ENCODE measurements at places on chromosomes 1 and 21. TPM values are rescaled to one million over a fixed set of nuclear protein-coding genes. Genes with fewer than 3 reads are reported as not detected.

CCDC30 gene
- total RNA-seq = 10.9 TPM

GRCh38 chr1:32736812-32737791 is 34.5 kb upstream of the SYNC start:
- DNase-seq = no peak

PDE4B gene
- 23.9 TPM for total RNA-seq

DNA sequence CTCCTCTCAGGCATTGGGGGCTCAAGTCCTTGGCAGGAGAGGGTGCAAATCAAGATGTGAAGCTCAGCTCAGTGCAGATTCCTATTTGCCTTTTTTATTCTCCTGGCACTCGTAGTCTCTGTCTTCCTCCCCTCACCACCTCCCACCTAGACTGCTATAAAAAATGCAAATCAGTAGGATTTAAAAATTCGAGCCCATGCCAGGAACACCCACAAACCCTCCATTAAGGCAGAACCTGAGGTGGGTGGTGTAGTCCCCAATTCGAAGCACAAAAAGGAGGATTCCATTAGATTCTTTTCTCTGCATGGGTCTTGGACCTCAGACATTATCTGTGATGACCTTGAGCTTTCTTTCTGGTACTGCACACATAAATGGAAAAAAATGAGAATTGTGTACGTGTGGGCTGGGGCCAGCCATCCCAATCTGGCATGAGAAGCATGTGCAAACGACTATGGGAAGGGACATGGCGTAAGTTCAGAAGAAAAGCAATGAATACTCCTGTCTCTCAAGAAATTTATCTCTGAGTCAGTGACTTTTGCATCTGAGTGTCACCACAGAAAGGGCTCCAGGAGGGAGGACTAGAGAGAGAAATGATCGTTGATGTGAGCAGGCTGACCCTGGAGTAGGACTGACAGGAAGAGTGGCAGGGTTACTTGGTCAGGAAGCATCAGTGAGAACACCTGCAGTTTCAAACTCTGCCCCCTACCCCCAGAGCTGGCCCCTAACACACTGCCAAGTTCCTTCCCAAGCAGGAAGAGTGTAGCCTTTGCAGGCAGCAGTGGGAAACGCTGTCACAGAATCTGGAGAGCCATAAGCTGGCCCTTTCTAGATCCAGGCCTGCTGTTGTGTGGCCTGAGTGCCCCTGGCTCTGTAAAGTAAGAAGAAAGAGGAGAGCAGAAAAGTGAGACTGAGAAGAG is 1.7 kb downstream of the INKA2 start:
- no peak for DNase-seq

GRCh38 chr1:202944438-202944921 is 13.6 kb downstream of the ADIPOR1 start:
- DNase-seq = no peak

GRCh38 chr1:56872597-56872996 is 18.0 kb downstream of the C8A start:
- no peak for DNase-seq

DNA sequence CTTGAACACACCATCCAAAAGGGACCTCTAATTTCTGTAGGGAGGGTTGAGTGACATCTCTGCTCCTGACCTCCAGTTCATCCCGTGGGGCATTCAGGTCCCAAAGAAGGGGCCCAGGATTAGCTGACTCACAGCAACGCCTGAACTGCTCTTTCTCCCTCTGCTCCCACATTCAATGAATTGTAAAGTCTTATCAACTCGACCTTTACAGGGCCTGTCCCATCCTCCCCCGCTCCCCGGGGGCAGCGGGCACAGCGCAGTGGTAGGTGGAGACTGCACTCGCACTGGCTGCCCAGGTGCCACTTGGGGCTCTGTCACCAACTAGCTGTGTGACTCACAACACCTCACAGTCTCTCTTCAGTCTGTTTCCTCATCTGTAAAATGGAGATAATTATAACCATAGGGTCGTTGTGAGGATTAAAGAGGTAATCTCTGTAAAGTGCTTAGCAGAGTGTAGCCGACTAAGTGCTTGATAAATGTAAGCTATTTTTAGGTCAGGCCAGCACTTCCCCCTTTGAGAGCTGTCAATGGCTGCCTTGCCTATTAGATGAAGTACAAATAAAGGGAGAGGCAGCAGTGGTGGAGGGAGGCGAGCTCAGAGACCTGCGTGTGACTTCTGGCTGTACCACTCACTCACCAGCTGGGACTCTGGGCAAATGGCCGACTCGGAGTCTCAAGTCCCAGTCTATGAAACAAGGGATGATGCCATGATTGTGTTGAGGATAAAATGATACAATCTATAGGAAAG is 637 bp upstream of the MYBPHL start:
- no peak for DNase-seq

- no peak for DNase-seq
These were observed 142.4 kb upstream of the ETS2 start for GRCh38 chr21:38663282-38663681.
